Large intestine (tissue), 12 donors: ENCODE measurements at places on chromosomes 7 and 10. TPM values are rescaled to one million over a fixed set of nuclear protein-coding genes. Genes with fewer than 3 reads are reported as not detected.

The GNAT3 gene
- polyA plus RNA-seq = 0.57 TPM

The SCIN gene
- 4.3 TPM for polyA plus RNA-seq

The FAM25G gene
- polyA plus RNA-seq = not detected

The CPA2 gene
- 28.4 TPM for polyA plus RNA-seq

The SFTPA1 gene
- not detected for polyA plus RNA-seq

GRCh38 chr10:28812384-28813372 is 135.4 kb downstream of the BAMBI start:
- no peak for DNase-seq

- no peak for DNase-seq
Observed at GRCh38 chr7:100013328-100013676, 2.1 kb upstream of the ZKSCAN1 start.

- DNase-seq = no peak
Observed at GRCh38 chr10:33803248-33803647, 468.8 kb upstream of the NRP1 start.

DNA sequence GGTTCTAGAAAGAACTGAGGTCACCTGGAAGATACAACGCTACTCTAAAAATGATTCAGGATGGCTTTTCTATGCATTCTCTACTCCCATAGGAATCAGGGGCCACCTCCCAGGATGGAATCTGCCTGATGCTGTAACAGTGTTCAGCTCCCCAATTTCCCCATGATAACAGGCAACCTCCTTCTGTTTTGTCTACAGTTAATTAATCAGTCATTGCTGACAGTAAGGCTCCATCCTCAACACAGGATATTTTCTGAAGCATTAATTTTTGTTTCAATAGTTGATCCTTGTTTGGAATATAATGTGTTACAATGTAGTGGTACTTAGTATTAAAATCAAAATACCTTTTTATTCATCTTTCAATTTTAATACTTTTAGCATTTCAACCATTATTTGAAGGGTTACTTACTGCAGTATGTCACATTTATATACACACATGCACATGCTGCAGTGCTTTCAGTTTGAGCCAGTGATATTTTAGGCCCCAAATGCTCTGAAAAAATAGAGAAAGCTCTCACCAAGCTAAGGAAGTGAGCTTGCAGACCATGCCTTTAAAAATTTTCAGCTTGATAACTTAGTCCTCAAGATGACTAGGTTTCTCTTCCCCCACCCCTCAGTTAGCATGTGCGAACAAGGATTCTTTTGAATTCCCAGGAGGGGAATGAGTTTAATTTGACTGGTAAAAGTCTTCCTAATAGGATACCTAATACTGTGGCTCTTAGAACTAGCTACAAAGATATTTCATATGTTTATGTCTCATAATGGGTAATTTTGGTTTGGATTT is 592 bp upstream of the PIK3CG start:
- no peak for DNase-seq

DNA sequence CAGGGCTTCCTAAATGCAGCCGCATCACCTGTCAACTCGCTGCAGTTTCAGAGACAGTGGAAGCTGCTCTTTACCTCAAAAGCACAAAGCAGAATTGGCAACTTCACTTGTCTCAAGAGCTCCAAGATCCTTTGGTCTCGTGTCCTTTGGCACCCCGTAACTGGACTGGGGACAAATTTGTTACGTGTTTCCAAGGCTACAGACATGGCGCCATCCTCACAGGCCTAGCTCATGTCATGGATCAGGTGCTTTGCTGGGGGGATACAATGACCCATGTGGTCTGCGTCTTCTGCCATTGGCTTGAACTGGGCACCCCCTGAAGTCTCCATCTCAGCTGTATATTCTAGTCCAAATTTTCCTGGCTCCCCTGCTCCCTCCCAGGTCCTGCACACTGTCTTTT is 48.6 kb downstream of the CHST3 start:
- DNase-seq = no peak

- no peak for DNase-seq
Observed at GRCh38 chr7:124959676-124960075, 30.1 kb upstream of the POT1 start.

DNA sequence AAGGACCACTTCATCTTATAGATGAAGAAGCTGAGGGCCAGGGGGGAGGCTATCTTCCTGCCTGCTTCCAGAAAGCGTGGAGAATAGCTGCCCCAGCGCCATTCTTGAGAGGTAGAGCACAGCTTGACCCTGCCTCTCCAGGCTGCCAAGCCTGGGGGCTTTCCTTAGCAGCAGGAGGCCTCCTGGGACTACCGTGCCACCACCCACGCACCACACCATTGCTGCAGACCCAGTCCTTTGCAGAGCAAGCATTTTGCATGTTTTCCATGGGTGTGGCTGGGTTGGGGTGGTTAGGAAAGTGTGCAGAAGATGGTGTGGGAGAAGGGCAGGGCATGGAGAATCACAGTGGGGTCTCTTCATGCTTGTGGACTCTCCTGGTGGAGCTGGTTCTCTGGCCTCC is 64.9 kb downstream of the TBXAS1 start:
- no peak for DNase-seq

DNA sequence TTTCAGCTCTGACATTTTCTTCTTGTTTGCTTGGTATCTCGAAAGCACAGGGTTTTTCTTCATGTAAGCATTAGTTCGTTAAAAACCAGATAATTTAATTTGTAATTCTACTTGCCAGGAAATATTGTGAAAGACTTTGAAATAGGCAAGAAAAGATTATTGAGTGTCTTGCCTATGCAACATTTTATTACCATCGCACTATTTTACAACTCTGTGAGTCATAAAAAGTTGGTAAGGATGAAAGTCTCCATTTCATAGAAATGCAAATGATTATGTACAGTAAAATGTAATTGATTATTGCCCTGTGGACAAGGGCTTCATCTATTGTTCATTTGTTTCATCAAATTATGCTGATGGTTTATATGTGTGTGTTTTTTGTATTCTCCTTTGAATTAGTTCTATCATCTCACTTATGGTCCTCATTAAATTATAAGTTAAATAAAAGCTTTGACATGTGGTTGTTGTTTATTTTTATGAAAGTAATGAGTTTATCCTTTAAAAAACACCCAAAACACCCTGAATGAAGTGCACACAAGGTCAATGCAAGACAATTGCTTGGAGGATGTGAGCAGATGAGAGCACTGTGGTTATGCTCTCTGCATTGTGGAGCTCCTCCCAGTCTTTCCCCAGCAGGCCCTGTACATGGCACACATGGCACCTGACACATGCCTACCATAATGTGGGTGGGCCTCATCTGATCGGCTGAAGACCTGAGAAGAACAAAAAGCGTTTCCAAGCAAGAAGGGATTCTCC is 230.8 kb downstream of the CXCL12 start:
- DNase-seq = no peak

DNA sequence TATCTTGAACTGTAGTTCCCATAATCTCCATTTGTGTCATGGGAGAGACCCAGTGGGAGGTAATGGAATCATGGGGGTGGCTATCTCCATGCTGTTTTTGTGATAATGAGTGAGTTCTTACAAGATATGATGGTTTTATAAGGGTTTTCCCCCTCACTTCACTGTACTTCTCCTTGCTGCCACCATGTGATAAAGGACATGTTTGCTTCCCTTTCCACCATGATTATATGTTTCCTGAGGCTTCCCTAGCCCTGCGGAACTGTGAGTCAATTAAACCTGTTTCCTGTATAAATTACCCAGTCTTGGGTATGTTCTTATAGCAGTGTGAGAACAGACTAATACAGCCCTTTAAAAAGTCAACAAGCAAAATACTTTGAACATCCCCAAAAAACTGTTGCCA is 427.7 kb downstream of the HTR7 start:
- DNase-seq = no peak

DNA sequence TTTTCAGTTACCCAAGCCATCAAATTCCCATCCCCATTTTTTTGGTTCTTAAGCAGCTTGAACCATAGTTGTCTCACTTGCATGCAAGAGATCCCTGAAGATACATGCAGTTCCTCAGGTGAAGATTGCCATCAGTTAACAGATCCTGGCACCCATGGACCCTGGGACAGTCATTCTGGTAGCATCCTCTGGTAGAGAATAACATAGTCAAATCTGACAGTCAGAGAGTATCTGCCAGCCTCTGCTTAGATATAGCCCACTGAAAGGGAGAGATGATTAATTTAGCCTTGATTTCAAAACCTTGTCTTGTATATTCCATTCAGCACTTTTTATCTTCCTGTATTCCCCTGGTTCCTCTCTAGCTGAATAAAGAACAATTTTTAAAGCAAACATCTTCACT is 280.4 kb downstream of the KCNMA1 start:
- DNase-seq = no peak

DNA sequence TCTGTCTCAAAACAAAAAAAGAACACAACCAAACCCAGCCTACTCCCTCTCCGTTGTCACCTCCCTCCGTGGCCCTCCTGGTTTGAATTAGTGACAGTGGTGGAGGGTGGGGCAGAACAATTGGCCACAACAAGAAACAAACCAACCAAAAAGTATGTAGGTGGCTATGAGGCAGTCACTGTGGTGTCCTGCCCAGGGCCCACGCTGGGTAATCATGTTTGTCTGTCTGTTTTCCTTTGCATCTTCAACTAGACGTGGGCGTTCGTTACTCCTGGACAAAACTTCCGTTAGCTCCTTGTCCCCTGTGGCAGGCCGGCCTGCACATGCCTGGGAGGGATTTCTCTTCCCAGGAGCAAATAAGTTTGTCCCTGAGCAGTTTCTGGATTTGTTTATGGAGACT is 78.4 kb downstream of the XRCC2 start:
- no peak for DNase-seq

GRCh38 chr7:80794631-80795573 is 123.9 kb downstream of the SEMA3C start:
- no peak for DNase-seq

DNA sequence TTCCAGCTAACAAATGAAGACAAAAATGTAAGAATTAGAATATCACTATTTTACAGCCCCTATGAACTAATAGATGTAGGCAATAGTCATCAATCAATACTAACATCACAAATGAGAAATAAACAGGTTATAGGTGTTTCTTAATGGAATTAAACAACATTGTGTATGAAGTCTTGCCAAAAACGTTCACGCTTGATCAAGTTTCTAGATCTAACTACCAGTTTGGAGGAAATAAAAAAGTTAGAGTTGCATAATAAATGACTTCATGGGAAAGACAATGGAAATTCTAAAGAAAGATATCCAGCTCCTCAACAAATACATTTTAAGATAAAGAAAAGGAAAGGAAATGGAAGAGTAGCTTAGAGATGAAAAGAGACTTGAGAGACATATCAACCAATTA is 19.7 kb downstream of the TAC1 start:
- no peak for DNase-seq

- no peak for DNase-seq
Observed at GRCh38 chr7:151923097-151923876, 33.0 kb upstream of the GALNTL5 start.

- no peak for DNase-seq
Observed at GRCh38 chr7:3128857-3129490, 85.3 kb upstream of the CARD11 start.

GRCh38 chr7:15566476-15566875 is 4.7 kb upstream of the AGMO start:
- no peak for DNase-seq

- DNase-seq = no peak
Observed at GRCh38 chr10:4804465-4804864, 21.5 kb upstream of the AKR1E2 start.

GRCh38 chr10:28928484-28928883 is 251.2 kb downstream of the BAMBI start:
- DNase-seq = no peak
